Pulmonary artery endothelial cell (primary cell): ENCODE measurements at places on chromosomes 6 and 20. TPM values are rescaled to one million over a fixed set of nuclear protein-coding genes. Genes with fewer than 3 reads are reported as not detected.

LST1 gene
- total RNA-seq = 0.14 and 0.73 TPM in 2 replicates

ITPA gene
- 21.4 and 51.2 TPM in 2 replicates for total RNA-seq

RAMACL gene
- 1.4 and 2.4 TPM in 2 replicates for total RNA-seq

TRIM38 gene
- 8.0 and 9.4 TPM in 2 replicates for total RNA-seq

C6orf163 gene
- 0.56 and 1.1 TPM in 2 replicates for total RNA-seq
